ENCODE measurements at places on chromosomes 6 and 20.

DNA sequence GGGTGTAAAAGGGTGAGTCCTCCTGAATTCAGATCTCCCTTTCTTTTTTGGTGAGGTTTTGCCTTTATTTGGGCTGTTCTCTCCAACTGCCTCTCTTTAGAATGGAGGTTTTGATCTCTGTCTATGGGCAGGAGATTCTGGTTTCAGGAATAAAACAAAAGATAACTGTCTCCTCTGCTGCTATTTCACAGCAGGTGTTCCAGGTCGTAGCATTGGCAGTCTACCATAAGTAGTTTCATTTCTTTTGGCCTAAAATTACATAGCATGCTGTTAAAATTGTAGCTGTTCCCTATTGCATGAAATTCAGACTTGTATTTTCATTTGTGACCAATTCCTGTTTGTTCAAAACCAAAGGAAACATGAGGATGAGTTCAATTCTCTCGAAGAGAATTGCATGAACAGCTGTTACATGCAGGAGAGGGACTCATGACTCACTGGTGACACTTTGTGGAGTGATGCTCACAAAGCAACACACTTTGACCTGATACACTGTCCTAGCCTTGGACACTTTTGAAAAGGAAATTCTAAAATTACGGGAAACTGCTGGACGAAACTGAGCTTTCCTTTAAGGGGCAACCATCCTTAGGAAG is 76.8 kb upstream of the SIRPG start:
- peak; percentile 37 for DNase-seq

DNA sequence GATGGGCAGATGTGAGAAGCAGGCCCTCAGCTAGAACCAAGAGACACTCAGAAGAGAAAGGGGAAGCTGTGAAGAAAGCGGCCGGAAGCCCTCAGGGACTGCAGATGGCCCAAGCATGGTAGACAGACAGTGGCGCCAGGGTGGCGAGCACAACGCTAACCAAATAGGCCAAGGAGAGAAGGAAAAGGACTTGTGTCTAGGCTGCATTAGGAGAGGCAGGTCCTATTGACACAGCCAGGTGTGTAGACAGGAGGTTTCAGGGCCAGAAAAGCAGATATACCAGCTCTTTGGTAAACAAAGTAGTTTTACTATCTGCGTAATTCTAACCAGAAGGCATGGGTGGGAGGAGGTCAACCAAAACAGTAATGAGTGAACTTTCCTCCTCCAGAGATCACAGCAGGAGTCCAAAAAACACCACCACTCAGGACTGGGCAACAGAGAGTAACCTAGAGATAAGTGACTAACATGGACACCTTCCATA is 15.8 kb upstream of the MAP7 start:
- no peak for DNase-seq

DNA sequence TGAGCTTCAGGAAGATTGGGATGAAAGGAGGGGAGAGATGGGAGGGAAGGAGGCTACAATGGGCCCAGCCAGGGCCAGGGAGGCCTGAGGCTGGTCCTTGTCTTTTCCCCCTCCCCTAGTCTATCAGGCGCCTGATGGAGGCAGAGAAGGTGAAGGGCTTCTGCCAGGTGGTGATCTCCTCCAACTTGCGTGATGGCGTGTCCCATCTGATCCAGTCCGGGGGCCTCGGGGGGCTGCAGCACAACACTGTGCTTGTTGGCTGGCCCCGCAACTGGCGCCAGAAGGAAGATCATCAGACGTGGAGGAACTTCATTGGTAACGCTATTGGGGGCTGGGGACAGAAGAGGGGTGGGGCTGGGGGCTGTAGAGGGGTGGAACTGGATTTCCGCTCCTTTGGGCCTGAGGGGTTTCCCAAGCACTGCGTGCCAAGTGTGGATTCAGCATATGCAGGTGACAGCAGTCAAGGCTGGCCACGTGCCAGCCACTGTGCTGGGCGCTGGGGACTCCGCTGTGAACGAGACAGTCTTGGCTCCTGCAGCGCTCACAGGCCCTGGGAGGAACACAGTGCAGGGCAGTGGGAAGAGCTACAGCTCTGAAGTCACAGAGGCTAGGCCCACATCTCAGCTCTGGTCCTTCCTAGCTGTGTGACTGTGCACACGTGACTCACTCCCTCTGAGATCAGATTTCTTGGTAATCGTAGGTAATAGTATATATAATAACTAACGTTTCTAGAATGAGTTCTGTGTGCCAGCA is 22.7 kb downstream of the SLC12A5 start:
- DNase-seq, result no peak

- DNase-seq, result no peak
Measured at GRCh38 chr6:82372656-82373055, 9.0 kb downstream of the TPBG start.

DNA sequence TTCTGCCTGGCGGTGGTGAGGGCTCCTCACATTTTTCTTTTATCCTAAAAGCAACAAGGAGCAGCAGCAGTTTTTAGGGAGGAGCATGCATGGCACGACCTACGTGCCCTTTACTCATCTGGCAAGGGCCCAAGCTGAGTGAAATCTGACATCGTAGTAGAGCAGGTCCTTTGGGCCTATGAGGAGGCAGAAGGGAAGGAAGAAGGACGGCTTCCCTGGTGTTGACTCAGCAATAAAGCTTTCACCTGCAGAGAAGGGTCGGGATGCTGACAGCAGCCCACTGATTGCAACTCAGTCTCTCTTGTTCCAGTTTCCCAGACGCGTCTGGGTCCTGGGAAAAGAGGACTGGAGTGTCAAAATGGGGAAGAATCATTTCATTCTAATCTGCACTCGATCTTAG is 409.1 kb upstream of the AGPAT4 start:
- no peak for DNase-seq

GRCh38 chr6:151098166-151098565 is 141.6 kb upstream of the AKAP12 start:
- DNase-seq, result peak; percentile 53

DNA sequence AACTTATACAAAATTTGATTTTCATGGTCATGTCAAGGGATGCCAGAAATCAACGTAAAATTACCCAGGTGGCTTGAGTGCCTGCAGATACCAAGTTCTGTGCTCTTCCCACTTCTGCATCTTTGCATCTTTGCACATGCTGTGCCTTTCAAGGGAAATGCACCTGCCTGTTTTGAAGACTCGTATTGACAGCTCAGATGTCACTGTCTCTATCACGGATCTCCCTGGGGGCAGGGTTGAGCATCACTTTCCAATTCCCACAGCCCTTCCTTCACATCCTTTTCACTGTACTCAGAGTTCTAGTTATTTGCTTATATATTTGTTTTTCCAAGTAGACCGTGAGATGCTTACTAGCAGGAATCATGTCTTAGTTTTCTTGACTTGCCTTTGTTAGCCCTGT is 274.2 kb downstream of the CDH26 start:
- DNase-seq, result no peak

GRCh38 chr20:36573103-36573797 is at the start of gene TGIF2:
TGIF2 (plus strand) TSS chr20:36573597; CDS start chr20:36578775, 5,178 bp downstream.
- peak; percentile 86 for DNase-seq

- DNase-seq, result peak; percentile 48
Measured at GRCh38 chr6:166419286-166419685, 36.5 kb upstream of the MPC1 start.

DNA sequence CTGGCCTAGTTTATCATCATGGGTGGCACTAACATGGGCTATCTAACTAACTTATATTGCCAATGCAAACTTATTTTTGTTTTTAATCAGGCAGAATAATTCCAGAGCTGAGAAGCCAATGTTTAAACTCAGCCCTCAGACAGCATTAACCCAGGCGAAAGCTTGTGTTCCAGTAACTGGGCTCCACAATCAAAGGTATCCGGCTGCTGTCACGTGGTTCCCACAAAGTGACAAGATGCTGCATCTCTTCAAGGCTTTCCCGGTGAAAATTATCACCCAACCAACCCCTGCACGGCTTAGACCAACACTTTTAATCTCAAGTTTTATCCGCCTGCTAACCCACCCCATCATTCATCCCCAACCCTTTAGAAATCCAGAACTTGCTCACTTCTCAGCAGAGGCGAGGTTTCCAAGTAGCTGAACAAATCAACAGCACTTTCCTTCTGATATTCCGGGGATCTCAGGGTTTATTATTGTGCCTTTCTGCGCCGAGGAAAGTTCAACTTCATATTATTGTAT is 885 bp downstream of the MTCL3 start:
- DNase-seq, result no peak

- DNase-seq, result no peak
Measured at GRCh38 chr20:61042506-61043385, 209.3 kb upstream of the CDH4 start.

- DNase-seq, result no peak
Measured at GRCh38 chr20:36895036-36895435, 19.1 kb downstream of the TLDC2 start.

DNA sequence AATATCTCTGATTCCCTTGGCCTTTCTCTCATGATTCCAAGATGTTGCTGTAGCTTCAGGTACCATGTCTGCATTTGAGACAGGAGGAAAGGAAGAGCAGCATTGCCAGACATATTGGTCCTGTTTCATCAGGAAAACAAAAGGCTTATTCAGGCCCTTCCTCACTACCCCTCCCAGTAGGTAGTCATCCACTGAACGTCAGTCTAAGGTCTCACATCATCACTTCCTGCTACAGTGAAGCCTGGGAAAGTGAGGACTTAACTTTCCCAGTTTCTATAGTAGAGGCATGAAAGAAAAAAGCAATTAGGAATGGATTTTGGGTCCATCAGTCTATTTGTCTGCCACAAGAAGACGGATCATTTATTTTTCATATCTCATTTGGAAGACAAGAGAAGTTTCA is 85.7 kb upstream of the SOX4 start:
- DNase-seq, result no peak

GRCh38 chr6:45886776-45887175 is 128.9 kb downstream of the CLIC5 start:
- DNase-seq, result no peak

DNA sequence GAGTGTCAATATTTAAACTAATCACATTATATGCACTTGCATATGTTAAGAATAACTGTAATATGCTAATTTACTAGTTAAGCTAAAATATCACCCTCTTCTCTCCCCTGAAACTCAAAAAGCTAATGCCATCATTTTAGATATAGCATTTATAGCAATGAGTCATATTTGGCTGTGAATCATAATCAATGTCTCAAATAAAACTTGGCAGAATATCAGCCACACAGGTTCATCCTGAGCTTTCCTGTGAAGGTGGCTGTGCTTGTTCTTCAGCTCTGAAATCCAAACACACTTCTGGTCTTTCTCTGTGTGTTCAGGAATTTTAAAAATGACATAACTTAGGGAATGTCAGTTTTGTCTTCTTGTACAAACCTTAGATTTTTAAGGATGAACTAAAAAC is 12.8 kb upstream of the PNRC1 start:
- DNase-seq, result no peak

DNA sequence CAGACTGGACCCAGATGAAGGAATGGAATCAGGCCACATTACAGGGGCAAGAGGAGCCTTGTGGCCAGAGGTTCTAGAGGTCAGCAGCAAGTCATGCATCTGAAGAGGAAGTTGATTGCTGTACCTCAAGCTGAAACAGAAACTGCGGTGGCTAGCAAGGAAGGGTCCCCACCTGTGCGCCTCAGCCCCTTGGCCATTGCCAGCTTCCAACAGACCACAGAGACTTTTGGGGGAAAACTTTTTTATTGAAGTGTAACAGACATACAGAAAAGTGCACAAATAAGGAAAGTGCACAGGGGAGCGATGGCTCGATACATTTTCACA is 26.8 kb upstream of the SLC9A8 start:
- no peak for DNase-seq

DNA sequence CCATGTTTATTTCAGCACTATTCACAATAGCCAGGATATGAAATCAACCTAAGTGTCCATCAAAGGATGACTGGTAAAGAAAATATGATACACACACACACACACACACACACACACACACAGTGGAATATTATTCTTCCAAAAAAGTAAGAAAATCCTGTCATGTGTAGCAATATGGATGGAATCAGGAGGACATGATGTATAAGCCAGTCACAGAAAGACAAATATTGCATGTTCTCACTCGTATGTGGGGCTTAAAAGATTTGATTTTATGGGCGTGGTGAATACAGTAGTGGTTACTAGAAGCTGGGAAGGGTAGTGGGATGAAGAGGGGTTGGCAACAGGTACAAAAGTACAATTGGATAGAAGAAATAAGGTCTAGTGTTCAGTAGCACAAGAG is 207.0 kb upstream of the PRDM1 start:
- no peak for DNase-seq

DNA sequence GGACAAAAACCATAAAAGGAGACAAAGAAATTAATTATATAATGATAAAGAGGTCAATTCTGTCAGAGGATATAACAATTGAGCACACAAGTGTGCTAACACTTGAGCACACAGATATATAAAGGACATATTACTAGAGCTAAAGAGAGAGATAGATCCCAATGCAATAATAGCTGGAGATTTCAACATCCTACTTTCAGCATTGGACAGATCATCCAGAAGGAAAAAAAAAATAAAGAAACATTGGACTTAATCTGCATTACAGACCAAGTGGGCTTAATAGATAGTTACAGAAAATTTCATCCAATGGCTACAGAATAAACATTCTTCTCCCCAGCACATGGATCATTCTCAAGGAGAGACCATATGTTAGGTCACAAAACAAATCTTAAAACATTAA is 9.9 kb downstream of the VNN1 start:
- no peak for DNase-seq

GRCh38 chr6:149443411-149444181 is 41.2 kb downstream of the ZC3H12D start:
- DNase-seq, result no peak

- peak; percentile 84 for DNase-seq
Measured at GRCh38 chr6:147322299-147323162, 118.3 kb downstream of the STXBP5 start.

- no peak for DNase-seq
Measured at GRCh38 chr20:1154691-1155090, 30.1 kb downstream of the TMEM74B start.

DNA sequence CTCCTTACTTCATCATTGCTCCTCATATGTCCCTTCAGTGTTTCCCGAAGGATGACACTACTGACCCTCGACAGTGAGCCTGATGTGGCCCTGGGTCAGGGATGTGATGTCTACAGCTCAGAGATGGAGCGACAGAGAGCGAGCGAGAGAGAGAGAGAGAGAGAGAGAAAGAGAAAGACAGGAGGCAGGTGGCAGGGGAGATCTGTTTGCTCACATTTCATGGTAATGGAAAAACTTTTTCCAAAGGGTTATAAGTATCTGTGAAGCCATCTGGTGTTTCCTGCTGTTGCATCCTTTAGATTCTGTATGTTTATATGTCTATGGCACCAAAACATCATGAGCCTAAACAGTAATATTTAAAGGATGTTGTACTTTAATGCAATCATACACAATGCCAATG is 77.2 kb downstream of the PPP1R3G start:
- DNase-seq, result no peak

DNA sequence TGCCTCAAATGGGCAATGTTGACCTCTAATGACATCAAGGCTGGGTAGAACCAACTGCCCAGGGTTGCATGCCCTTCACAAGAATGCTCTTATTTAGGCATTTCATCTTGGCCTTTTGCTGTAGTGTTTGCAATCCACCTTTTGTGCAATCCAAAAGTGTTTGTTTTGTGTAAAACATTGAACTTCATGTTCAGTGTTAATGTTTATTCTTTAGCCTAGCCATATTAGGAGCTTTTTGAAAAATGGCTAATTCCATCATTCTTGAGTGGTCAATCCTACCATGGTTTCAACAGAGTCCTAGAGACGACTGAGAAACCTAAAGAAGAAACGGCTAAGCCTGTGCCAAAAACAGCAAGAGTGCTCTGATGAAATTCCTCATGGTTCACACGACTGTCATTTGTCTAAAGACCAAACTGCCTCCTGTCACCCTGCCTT is 279.6 kb upstream of the PRDM1 start:
- DNase-seq, result no peak
